GM23248 (cell line): ENCODE measurements at places on chromosomes 7 and 10. TPM values are rescaled to one million over a fixed set of nuclear protein-coding genes. Genes with fewer than 3 reads are reported as not detected.

The AKR1C8 gene
- total RNA-seq, result not detected in 2 replicates

The NUTM2B gene
- total RNA-seq, result 0.76 TPM in 1 of 2 replicates, not detected in the other

The EBLN1 gene
- not detected in 2 replicates for total RNA-seq

The MKI67 gene
- total RNA-seq, result 9.5 and 12.2 TPM in 2 replicates

The CUBN gene
- 0.65 and 2.8 TPM in 2 replicates for total RNA-seq

The NPSR1 gene
- not detected in 2 replicates for total RNA-seq

The NKX6-2 gene
- total RNA-seq, result not detected in 2 replicates

The CYP26C1 gene
- total RNA-seq, result not detected in 2 replicates

The TFPI2 gene
- 435 and 654 TPM in 2 replicates for total RNA-seq

The DLX5 gene
- total RNA-seq, result not detected in 2 replicates

The LOXL4 gene
- 496 and 507 TPM in 2 replicates for total RNA-seq

The KCNH2 gene
- total RNA-seq, result not detected in 2 replicates

The HOXA11 gene
- 8.3 and 10.5 TPM in 2 replicates for total RNA-seq

The METTL27 gene
- 3.5 and 5.3 TPM in 2 replicates for total RNA-seq

The TMEM225B gene
- total RNA-seq, result not detected in 2 replicates

The CFAP69 gene
- 6.9 and 13.5 TPM in 2 replicates for total RNA-seq

The PIP gene
- total RNA-seq, result not detected in 2 replicates

The OR9A2 gene
- total RNA-seq, result not detected in 2 replicates

The AMZ1 gene
- 3.4 and 4.4 TPM in 2 replicates for total RNA-seq

The CHCHD1 gene
- 23.1 and 26.9 TPM in 2 replicates for total RNA-seq

The ITIH2 gene
- not detected in 2 replicates for total RNA-seq

The ADCY1 gene
- total RNA-seq, result 0.11 TPM in 1 of 2 replicates, not detected in the other

The NUTM2E gene
- total RNA-seq, result not detected in 2 replicates

The STAG3 gene
- total RNA-seq, result 0.97 TPM in 1 of 2 replicates, not detected in the other

The NFKB2 gene
- 21.5 and 34.7 TPM in 2 replicates for total RNA-seq

The ACSM6 gene
- total RNA-seq, result not detected in 2 replicates

The CTNNA3 gene
- total RNA-seq, result not detected in 2 replicates
